Endothelial cell of umbilical vein (primary cell): ENCODE measurements at places on chromosomes 6 and 20. TPM values are rescaled to one million over a fixed set of nuclear protein-coding genes. Genes with fewer than 3 reads are reported as not detected.

FOXF2 gene
- polyA plus RNA-seq, result not detected in 2 replicates

PLEKHG1 gene
- polyA plus RNA-seq, result 7.8 and 8.8 TPM in 2 replicates

SCRT2 gene
- not detected in 2 replicates for polyA plus RNA-seq

SMLR1 gene
- not detected in 2 replicates for polyA plus RNA-seq

PSORS1C2 gene
- polyA plus RNA-seq, result not detected in 2 replicates

SGK2 gene
- polyA plus RNA-seq, result 0.21 TPM in 2 replicates

RIOK1 gene
- polyA plus RNA-seq, result 8.3 and 9.2 TPM in 2 replicates

CDH26 gene
- 0.01 and 0.03 TPM in 2 replicates for polyA plus RNA-seq

HLA-DQB1 gene
- not detected in 2 replicates for polyA plus RNA-seq

DYNLT2 gene
- polyA plus RNA-seq, result 0.21 and 0.39 TPM in 2 replicates

CSNK2B gene
- polyA plus RNA-seq, result 159 and 160 TPM in 2 replicates

RSPH9 gene
- polyA plus RNA-seq, result 0.18 and 0.21 TPM in 2 replicates

DEFB115 gene
- polyA plus RNA-seq, result not detected in 2 replicates

DNA sequence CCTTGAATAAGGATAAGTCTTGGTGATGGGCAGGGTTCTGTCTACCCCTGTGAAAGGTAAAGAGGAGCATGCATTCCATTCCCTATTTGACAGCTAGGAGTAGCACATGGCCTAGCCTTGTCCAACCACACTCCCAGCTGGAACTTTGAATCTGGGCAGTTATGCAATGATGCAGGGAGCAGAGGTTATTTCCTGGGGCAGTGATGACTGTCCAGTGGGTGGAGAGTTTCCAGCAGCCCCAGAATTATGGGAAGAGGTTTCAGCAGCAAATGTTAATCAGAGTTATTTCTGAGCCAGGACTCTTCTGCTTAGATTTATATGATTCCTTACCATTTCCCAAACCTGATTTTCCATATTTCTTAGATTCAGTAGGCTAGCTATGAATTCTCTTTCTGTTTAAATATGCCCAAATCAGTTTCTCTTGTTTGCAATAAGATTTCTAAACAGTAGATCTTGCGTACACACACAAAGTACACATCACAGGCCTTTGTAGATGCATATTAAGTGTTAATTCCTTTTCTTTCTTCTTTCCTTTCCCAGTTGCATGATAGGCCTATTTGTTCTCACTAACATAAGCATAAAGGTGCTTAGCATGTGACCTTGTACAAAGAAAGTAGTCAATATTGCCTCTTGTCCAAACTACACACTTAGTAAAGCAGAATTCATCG is 17.3 kb upstream of the TXLNB start:
- DNase-seq, result no peak

- no peak for DNase-seq
Observed at GRCh38 chr6:114081730-114082129, 110.8 kb upstream of the HDAC2 start.

GRCh38 chr20:13771853-13772453 is 12.8 kb downstream of the ESF1 start:
- DNase-seq, result peak; percentile 31

DNA sequence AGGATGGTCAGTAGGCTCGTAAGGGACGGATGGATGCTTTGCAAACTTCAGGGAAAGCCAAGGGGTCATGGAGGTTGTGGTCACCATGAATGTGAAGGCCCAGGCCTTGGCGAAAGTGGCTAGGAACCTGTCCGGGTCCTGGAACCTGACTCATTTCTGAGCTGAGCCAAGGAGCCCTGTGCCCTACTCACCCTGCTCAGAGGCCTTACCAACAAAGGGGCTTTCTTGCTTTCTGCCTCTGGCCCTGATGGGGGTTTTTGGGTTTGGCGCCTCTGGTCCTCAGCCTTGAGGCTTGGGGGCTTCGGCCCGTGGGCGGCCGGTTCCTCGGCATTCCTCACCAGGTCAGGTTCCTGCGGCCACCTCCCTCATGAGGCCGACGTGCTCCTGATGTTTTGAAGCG is 155.1 kb downstream of the DTNBP1 start:
- DNase-seq, result no peak

DNA sequence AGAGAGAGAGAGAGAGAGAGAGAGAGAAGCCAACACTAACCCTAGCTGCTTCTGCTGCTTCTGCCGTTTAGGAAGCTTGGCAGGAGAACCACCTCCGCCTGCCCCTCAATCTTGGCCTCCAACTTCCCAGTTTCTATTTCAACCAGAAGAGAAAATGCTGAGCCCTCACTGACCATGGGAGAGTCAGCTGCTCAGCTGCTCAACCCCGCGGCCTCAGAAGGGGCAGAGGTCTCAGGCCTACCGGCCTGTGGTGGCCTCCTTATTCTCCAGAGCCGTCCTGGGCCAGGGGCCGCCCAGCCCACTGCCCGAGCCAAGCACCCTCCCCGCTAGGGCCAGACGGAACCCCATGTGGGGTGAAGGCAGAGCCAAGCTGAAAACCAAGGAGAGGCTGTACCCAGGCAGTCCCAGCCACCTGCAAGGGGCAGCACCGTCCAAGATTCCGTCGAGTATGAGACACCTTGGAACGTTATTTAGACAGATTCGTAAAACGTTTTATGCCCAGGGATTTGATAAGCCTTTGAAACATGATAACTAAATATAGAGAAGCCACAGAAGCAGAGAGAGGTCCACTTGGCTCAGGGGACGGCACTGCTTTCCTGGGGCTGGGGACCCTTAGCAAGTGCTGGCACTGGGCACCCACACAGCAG is 116.6 kb downstream of the DLL1 start:
- no peak for DNase-seq

DNA sequence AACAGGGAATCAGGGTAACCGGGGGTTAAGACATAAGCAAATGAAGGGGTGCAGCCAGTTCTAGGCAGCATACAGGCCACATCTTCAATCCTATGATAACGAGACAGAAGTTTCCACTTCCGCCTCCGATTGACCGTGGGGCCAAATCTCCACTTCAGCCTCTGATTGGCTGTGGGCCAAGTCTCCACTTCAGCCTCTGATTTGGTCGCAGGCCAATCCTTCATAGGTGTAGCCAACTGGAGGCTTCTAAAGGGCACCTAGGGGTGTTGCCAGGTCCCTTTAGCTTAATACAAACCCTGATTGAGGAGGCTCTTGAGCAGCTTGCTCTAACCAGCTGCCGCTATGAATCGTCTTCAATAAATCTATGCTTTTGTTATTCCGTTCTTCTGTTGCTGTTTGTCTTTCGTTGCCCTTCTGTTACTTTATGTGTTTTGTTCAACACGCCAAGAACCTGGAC is 2.1 kb upstream of the ERGIC3 start:
- no peak for DNase-seq

DNA sequence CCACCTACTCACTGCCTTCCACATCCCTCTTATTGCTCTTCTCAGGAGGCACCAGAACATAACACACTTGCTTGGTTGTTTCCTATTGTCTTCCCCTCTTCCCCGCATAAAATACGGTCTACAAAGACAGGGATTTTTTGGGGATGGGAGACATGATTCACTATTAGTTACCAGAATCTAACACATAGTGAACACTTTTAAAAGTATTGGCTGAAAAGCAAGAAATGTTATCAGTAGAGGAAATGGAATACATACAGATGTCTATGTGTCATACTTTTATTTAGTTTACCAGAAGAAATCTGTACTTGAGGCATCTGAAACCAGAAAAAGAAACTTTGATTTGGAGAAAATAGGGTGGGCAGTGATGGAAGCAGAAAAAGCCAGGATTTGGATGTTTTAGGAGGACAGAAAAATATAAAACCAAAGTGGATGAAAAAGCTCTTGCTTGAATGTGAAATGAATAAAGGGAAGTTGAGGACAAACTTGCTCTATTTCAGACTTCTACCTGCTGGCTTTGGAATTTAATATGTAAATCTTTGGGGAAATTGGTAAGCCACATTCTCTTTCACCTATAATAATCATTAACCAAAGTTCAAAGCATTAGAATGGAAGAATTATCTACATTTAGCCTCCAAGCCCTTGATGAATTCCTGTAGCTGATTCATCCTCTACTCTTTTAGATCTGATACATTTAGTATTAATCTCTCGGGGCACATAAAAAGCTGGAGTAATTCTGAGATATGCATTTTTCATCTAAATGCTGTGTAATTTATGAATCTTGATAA is 82.6 kb downstream of the DOK5 start:
- DNase-seq, result peak; percentile 47

DNA sequence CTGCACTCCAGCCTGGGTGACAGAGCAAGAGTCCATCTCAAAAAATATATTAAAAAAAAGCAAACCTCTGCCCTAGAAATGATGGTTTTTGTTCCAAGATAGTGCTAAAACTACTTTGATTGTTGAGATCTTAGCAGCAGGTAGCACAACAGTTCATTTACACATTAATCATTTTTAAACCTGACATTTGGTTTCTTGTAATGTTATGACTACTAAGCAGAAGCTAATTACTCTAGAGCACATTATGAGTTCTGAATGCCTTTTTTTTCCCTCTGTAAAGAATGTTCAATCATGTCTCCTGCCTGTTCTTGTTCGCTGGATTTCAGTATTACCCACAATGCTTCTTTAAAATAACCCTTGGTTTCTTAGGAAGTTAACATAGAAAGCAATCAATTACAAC is 24.7 kb upstream of the PHF3 start:
- no peak for DNase-seq

GRCh38 chr20:34643928-34644327 is 33.0 kb downstream of the PIGU start:
- no peak for DNase-seq

DNA sequence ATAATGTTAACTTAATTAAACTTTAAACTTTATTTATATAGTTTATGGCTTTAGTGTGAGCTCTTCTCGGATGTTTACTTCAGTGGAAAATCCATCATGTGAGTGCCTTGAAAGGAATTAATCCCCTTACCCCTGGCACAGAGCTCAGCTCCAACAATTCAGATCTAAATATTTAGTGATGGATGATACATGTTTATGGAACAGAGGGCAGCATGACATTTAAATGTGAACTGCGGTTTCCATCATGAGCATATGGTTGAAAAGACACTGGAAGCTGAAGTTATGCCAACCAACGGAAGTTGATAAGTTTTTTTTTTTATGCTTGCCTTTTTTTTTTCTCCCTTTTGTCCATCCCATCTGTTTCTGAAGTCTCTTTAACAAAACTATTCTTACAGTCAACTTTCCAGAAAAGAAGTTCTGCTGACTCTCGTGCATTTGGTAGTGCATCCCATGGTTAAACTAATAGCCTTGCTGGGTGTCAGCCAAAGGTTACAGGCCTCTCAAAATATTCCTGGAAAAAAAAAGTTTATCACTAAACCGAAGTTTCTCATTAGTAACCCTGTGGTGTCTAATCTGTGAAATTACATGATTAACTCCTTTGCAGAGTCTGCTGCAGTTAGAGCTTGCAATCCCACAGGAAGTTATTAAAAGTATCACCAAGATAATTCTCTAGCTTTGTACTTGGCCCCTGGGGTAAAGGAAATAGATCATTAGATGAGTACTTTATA is 243.9 kb upstream of the TCF21 start:
- no peak for DNase-seq

DNA sequence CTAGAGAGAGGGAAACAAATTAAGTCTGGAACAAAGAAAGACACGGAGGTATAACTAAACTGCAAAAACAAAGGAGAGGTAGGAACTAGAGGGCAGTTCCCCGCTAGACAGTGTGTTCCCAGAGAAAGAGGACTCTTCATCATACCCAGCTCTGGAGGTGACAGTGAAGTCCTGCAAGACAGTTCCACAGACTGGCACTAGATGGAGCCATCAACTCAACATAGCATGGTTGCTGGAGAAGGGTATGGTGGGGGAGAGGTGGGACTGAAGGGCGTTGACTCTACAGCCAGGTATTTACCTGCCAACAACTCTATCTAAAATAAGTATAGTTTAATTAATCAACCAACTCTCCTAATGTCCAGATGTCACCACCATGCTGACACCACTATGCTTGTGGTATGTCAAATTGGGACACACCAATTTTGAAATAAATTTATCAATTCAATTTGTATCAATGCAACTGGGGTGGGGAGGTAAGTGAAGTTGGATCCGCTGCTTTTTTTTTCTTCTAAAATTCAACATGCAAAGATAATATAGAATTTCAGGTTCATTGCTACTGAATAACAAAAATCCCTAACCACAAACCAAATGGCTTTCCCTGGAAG is 9.7 kb downstream of the BACH2 start:
- peak; percentile 27 for DNase-seq

DNA sequence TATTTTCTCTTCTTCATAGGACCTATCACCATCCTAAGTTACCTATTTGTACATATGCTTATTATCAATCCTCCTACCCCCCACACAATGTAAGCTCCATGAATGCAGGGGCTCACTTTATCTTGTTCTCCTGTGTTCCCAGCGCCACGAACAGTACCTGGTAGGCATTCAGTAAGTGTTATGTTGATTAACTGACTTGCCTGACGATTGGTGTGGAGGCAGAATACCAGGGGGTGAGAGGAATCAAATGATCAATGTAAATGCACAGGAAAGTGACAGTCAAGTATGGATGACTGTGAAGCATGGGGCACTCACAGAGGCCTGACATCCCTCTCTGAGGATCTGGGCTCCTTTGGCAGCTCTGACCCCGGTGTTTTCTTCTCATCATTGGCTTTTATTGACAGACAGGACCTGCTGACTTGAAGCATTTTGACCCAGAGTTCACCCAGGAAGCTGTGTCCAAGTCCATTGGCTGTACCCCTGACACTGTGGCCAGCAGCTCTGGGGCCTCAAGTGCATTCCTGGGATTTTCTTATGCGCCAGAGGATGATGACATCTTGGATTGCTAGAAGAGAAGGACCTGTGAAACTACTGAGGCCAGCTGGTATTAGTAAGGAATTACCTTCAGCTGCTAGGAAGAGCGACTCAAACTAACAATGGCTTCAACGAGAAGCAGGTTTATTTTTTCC is 6.1 kb upstream of the IFT52 start:
- DNase-seq, result no peak

GRCh38 chr6:19721766-19722377 is 115.3 kb upstream of the ID4 start:
- DNase-seq, result no peak

GRCh38 chr20:58233393-58233792 is 4.9 kb upstream of the ANKRD60 start:
- DNase-seq, result no peak

- DNase-seq, result no peak
Observed at GRCh38 chr6:73372516-73372915, 2.8 kb upstream of the OOEP start.

- DNase-seq, result no peak
Observed at GRCh38 chr6:151340219-151340978, 51.0 kb downstream of the ZBTB2 start.

- no peak for DNase-seq
Observed at GRCh38 chr6:45808042-45808645, 207.5 kb downstream of the CLIC5 start.

GRCh38 chr6:167290786-167291622 is at the start of gene UNC93A:
TSS of gene UNC93A (plus strand) at chr6:167291315. CDS start at chr6:167291490, 175 bp downstream.
- DNase-seq, result no peak

- DNase-seq, result peak; percentile 29
Observed at GRCh38 chr20:1489764-1490436, 1.3 kb downstream of the SIRPB2 start.
